ENCODE measurements at places on chromosomes 7 and 10. TPM values are rescaled to one million over a fixed set of nuclear protein-coding genes. Genes with fewer than 3 reads are reported as not detected.

GRCh38 chr7:116331020-116331419 is 120.7 kb downstream of the TES start:
- H3K27ac ChIP-seq: no peak overlapping the region
- H3K27me3 ChIP-seq: no peaks in the 10 kb centered on the region
- H3K36me3 ChIP-seq: no peaks in the 10 kb centered on the region
- H3K4me1 ChIP-seq: no peaks in the 10 kb centered on the region

GRCh38 chr7:74093671-74094223 is 10.1 kb downstream of the LIMK1 start:
- no peak overlapping the region for H3K4me3 ChIP-seq
- DNase-seq: no peak
- no peaks in the 10 kb centered on the region for H3K36me3 ChIP-seq
- H3K27ac ChIP-seq: peak overlapping the region; percentile 63
- no peaks in the 10 kb centered on the region for H3K27me3 ChIP-seq

- no peak overlapping the region for H3K4me3 ChIP-seq
- DNase-seq: no peak
- no peaks in the 10 kb centered on the region for H3K27me3 ChIP-seq
- H3K27ac ChIP-seq: no peak overlapping the region
- peaks cover 17% of the 10 kb centered on the region for H3K36me3 ChIP-seq
Observed at GRCh38 chr10:86461963-86462804, 59.4 kb downstream of the WAPL start.

DNA sequence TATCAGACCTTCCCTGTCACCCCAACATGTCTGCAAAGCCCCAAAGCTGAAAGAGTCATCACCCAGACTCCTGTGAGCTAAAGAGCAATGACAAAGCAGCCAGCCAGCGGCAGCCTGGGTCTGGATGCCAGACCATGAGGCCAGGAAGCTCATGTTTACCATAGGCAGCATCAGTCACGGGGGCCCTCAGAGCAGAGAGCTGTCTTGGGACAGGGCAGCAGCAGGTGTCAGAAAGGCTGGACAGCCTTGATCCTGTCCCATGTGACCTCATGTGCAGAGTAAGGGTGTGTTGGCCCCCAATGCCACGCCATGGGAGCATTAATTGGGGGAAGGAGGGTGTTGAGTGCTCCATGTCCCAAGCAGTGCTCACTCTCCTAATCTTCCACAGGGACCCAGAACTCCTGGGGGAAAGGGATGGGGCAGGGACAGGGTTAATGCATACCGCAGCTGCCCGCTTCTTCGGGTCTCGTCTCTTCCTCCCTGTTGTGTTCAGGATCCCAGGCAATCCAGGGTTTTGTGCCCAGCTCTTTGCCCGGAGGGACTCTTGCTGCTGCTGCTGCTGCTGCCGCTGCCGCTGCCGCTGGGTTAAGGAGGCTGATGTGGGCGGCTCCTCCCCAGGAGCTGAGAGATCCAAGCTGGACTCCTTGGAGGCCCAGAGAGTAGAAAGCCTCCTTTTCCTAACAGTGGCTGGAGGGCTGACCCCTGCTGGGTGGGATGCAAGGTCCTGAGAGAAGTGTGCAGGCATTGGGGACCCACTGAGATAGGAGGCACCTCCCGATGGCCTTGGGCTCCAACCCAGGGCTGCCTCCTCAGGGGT is 7.1 kb downstream of the CCDC201 start:
- no peaks in the 10 kb centered on the region for H3K4me1 ChIP-seq
- H3K4me3 ChIP-seq: no peak overlapping the region
- no peaks in the 10 kb centered on the region for H3K27me3 ChIP-seq
- DNase-seq: no peak
- H3K36me3 ChIP-seq: no peaks in the 10 kb centered on the region
- H3K27ac ChIP-seq: no peak overlapping the region

GRCh38 chr10:36170943-36171501 is 528.9 kb upstream of the FZD8 start:
- no peaks in the 10 kb centered on the region for H3K4me1 ChIP-seq
- no peak for DNase-seq
- H3K27ac ChIP-seq: no peak overlapping the region
- H3K36me3 ChIP-seq: no peaks in the 10 kb centered on the region

The GALNT17 gene
- total RNA-seq: 2.4 TPM

The PITRM1 gene
- 60.7 TPM for total RNA-seq

The CYP3A7 gene
- total RNA-seq: not detected

The ENTPD1 gene
- 36.6 TPM for total RNA-seq

Measured in kidney (tissue), 22 donors.